ENCODE measurements at places on chromosomes 4 and X.

DNA sequence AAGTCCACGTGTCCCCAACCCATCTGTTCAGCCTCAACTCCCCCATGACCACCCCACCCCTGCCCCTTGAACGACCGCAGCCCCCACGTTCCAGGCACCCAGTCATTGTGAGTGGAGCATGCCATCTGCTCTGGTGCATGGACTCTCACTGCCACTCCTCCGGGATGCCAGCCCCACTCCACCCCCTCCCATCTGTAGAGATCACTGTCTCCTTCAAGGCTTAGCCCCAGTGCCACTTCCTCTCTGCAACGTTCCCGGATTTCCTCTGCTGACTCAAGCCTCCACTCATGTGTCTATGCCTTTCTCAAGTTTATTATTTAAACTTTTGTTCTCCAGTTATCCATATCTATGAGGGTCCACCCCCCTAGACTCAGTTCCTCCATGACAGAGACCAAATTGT, 54.0 kb downstream of the MAML3 start:
- DNase-seq: no peak

- no peak for DNase-seq
Measured at GRCh38 chr4:145734031-145734430, 54.1 kb downstream of the C4orf51 start.

GRCh38 chrX:2351321-2351720, 149.5 kb downstream of the DHRSX start:
- no peak for DNase-seq

GRCh38 chr4:6753103-6753560, 29.4 kb upstream of the KIAA0232 start:
- no peak for DNase-seq

GRCh38 chr4:16866974-16867373, 31.5 kb downstream of the LDB2 start:
- DNase-seq: no peak

- no peak for DNase-seq
Measured at GRCh38 chrX:120462370-120462769, 6.7 kb downstream of the LAMP2 start.

- DNase-seq: no peak
Measured at GRCh38 chrX:13396924-13397323, 77.1 kb upstream of the ATXN3L start.

DNA sequence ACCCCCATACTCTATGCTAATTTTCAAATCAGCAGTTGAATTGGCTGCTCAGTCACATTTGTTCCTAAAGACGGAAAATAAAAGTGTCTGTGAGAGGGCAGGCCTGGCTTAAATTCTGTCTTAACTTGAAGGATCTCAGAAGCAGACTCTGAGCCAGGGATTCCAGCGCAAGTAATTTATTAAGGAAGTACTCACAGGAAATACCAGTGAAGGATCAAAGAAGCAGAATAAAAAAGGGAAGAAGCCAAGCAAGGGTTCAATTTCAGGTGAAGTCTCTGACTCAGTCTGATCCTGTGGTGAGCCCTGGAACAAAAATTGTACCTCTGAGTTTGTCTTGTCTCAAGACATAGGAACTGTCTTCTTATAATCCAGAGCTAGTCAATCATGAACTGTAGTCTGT, 52.2 kb downstream of the IL1RAPL1 start:
- no peak for DNase-seq

- no peak for DNase-seq
Measured at GRCh38 chr4:162115333-162115732, 48.5 kb downstream of the FSTL5 start.

- DNase-seq: no peak
Measured at GRCh38 chr4:37693450-37694190, 7.4 kb upstream of the RELL1 start.

GRCh38 chr4:27692158-27692557, 831.5 kb downstream of the STIM2 start:
- no peak for DNase-seq

GRCh38 chr4:108592674-108592986, 27.7 kb upstream of the RPL34 start:
- DNase-seq: no peak

DNA sequence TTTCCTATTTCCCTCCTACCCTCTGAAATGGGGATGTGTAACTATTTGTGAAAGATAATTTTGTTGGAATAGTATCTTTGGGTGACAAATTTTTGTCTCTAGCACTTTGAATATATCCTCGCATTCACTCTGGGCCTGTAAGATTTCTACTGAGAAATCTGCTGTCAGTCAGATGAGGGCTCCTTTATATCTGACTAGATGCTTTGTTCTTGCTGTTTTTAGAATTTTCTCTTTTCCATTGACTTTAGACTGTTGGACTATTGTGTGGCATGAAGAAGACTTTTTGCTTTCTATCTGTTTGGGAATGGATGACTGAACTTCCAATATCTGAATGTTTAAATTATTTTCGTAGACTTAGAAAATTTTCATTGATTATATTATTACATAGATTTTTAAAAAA, 54.2 kb upstream of the GRID2 start:
- no peak for DNase-seq

DNA sequence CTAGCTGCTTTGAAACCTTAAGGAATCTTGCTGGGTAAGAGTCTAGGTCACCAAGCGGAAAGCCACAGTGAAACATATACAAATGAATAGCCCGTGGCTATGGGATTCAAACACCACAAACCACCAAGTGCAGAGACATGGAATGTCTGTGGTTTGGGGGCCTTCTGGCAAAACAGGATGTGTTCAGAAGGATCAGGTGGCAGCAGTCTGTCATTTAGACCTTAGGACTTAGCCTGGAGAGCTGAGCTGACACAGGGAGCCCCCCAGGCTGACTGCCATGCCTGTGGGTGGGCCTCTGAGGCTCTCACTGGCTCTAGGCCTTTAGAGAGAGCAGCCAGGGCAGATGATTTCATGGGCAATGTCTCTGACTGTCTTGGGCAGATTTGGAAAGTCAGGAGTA, 225.6 kb downstream of the FBXW7 start:
- DNase-seq: no peak

GRCh38 chrX:110397904-110398303, 39.3 kb downstream of the RTL9 start:
- DNase-seq: no peak

Data from activated CD8-positive, alpha-beta memory T cell treated with anti-CD3 and anti-CD28 coated beads for 1 hour (primary cell).